ENCODE measurements at places on chromosomes 4 and X. TPM values are rescaled to one million over a fixed set of nuclear protein-coding genes. Genes with fewer than 3 reads are reported as not detected.
A peak's percentile ranks its signal among the peaks of the same experiment; 100 is the strongest.

Gene BTC
- total RNA-seq: not detected

Gene BRS3
- not detected for total RNA-seq

Gene SPATA4
- not detected for total RNA-seq

Gene DDX53
- total RNA-seq: not detected

Gene HPSE
- 1.1 TPM for total RNA-seq

Gene POF1B
- not detected for total RNA-seq

Gene SH3RF1
- total RNA-seq: not detected

Gene CT47B1
- not detected for total RNA-seq

Gene CXCL8
- total RNA-seq: 1.4 TPM

Gene UGT2B17
- total RNA-seq: not detected

Gene PIR
- total RNA-seq: not detected

Gene ATP8A1
- 134 TPM for total RNA-seq

Gene SPANXN2
- not detected for total RNA-seq

Gene MAD2L1
- 9.1 TPM for total RNA-seq

Gene TMEM47
- total RNA-seq: not detected

GRCh38 chrX:72554448-72555140 lies 18.0 kb downstream of the HDAC8 start:
- DNase-seq: no peak

DNA sequence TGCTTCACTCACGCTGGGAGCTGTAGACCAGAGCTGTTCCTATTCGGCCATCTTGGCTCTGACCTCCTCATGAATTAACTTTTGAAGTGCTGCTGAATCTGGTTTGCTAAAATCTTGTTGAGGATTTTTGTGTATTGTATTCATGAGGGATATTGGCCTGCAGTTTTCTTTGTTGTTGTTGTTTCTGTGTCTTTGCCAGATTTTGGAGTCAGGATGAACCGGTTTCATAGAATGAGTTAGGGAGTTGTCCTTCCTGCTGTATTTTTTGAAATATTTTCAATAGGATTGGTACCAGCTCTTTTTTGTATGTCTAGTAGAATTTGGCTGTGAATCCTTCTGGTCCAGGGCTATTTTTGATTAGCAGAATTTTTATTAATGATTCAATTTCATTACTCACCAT lies 138.1 kb downstream of the NPFFR2 start:
- no peak for DNase-seq

DNA sequence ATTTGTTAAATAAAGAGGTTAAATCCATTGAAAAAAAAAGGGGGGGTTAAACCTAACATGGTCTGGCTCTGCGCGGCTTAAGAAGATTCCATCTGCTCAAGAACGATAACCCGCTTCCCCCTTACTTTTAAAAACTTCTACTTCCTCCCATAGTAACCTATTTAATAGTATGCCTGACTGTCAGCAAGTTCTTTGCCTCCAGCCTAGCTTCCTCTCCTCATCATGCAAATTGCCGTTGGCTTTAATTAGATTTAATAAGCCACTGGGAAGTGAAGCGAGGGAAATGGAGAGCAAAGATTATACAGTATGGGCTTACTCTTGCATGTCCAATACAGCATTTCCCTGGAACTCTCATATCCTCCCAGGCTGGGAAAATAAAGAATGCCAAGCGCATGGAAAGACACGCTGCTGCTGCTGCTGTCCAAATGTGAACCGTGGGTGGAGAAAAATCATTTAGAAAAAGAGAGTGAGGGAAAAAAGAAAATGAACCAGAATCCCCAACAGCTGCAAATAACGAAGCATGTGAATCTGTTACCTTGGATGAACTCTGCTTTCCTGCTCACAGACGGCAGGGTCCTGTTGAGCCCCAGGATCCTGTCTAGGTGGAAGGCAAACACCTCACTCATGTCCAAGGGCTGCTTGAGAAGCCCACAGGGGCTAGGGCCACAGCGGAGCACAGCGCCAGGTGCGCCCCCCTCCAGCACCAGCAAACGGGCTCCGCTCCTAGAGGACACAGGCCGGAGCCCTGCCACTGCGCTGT lies 2.7 kb downstream of the GASK1B start:
- DNase-seq: no peak

- no peak for DNase-seq
Measured at GRCh38 chr4:184255361-184255760, 37.7 kb upstream of the ENPP6 start.

GRCh38 chr4:86055898-86056297 lies 304.0 kb downstream of the MAPK10 start:
- DNase-seq: no peak

GRCh38 chr4:129223945-129224344 lies 128.0 kb downstream of the C4orf33 start:
- DNase-seq: no peak

- no peak for DNase-seq
Measured at GRCh38 chr4:1333256-1333655, 13.8 kb upstream of the UVSSA start.

DNA sequence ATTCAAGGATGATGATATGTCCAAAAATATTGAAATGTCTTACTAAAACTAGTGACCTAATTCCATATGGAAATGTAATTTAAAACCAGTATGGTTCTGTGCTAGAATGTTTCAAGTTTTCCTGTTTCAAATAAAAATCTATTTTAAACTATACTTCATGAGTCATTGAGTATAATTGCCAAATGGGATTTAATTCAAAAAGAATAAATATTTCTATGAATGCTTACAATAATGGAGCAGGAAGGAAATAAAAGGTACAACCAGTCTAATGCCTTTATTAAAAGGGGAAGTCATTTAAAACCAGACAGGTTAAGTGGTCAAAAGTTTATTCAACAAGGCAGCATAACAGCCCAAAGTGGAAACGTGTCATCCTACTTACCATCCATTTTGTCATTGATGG lies 2347.1 kb downstream of the PCDH7 start:
- DNase-seq: no peak

GRCh38 chrX:63408050-63408449 lies 56.9 kb upstream of the SPIN4 start:
- no peak for DNase-seq

DNA sequence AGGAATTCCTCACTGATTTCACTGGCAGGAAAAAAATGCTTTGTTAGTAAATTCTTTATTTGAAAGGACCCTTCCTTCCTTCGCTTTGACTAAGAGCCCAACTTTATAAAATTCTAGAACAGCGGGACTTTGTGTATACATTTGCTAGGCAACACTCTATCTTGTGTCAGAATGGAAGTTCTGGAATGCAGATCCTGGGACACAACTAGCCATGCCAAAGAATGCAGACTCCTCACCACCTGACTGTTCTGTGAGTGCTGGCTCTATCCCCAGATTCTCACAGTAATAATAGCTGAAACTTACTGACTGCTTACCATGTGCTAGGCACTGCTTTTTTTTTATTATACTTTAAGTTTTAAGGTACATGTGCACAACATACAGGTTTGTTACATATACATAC lies 73.3 kb upstream of the ZDHHC15 start:
- DNase-seq: no peak

DNA sequence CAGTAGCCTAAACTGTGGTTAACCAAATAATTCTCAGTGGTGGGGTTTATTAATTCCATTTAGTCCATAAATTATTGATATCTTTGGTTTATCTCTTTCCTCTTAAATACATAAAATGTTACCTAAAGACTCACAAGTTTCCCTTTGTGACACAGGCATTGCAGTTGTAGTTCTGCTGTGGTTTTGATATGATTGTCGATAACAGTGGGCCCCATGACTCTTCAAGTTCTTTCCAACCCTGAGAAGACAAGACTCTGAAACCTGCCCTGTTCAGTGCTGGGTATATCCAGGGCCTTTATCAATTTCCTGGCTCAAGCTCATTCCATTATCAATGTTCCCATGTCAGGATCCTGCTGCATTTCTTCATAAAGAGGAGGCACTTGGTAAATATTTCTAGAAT lies 117.9 kb upstream of the TBC1D9 start:
- DNase-seq: no peak

GRCh38 chr4:35541888-35542213 lies 702.5 kb downstream of the ARAP2 start:
- DNase-seq: no peak

- no peak for DNase-seq
Measured at GRCh38 chr4:89506866-89507491, 199.4 kb upstream of the GPRIN3 start.

- DNase-seq: no peak
Measured at GRCh38 chrX:15908603-15909290, 54.1 kb upstream of the AP1S2 start.

DNA sequence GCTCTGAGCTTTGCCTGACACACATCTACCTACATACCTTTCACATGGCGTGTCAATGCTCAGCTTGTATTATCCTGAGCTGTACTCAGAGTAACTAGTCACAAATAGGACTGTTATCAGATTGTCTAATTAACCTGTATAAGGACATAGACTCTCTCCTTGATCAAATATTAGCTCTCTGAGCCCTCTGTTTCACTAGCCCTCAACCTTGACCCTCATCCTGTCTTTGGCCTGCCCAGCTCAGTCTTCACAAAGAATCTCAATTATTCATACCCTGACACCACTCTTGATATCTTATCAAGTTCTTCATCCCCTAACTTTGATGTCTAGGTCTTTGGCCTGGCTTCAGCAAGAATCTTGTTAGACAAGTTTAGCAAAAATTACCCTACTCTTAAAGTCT lies 320.7 kb upstream of the PCDH7 start:
- DNase-seq: no peak

GRCh38 chr4:151862766-151863165 lies 102.0 kb upstream of the GATB start:
- DNase-seq: no peak

- DNase-seq: no peak
Measured at GRCh38 chr4:39621582-39621981, 17.1 kb downstream of the SMIM14 start.

DNA sequence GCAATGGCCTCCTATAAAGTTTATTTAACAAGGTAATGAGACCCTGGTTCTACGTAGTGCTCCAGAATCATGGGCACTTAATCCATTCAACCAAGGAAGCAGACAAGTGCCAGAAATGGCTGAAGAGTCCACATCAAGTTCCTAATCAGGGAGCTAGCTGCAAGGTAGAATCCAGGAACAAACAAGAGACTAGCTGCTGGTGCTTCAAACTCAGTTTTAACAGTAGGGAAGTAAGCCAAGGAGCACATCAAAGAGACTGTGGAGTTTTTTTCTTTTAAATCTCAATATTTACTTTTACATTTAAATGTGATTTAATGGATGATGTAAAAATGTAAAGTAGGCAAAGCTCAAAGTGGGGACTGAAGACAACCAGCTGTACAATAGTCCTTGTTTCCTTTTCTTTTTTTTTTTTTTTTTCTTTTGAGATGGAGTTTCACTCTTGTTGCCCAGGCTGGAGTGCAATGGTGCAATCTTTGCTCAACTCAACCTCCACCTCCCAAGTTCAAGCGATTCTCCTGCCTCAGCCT lies 630.4 kb downstream of the CCSER1 start:
- DNase-seq: no peak

- DNase-seq: no peak
Measured at GRCh38 chr4:23547096-23547495, 342.8 kb downstream of the PPARGC1A start.

- no peak for DNase-seq
Measured at GRCh38 chrX:97168646-97169045, 284.9 kb downstream of the RPA4 start.

DNA sequence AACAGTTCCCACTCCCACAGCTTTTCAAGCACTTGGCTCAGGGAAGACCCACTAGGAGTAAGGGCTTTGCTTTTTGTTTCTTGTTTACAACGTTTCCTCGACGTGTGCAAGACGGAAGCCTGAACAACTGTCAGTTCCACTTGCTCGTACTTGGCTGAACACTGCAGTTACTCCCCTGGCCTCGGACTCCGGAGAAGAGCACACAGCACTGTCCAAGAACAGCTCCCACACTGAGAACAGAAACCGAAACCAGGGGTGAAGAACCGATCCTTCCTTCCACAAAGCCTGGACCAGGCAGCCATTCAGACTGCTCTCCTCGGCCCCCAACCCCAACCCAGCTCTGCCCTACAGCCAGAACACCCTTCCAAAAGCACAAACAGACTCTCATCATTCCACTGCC lies 25.5 kb downstream of the IRF2 start:
- no peak for DNase-seq

DNA sequence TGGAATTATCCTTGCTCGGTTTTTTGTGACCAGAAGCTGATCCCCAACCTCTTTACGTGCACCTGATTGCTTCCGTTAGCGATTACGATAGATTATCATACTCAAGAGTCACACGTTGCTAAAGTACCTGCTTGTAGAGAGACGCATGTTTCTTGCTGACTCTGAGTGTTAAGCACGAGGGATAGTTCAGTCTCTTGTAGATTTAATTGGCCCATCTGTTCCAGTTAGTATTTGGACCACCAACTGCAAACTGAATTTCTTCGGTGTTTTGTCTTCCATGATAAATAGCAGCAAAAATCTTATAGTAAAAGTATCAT lies 516 bp upstream of the COX18 start:
- DNase-seq: no peak

GRCh38 chrX:118904664-118905063 lies 69.8 kb upstream of the LONRF3 start:
- no peak for DNase-seq

- peak; percentile 48 for DNase-seq
Measured at GRCh38 chrX:53087388-53087831, 5.2 kb downstream of the TSPYL2 start.

DNA sequence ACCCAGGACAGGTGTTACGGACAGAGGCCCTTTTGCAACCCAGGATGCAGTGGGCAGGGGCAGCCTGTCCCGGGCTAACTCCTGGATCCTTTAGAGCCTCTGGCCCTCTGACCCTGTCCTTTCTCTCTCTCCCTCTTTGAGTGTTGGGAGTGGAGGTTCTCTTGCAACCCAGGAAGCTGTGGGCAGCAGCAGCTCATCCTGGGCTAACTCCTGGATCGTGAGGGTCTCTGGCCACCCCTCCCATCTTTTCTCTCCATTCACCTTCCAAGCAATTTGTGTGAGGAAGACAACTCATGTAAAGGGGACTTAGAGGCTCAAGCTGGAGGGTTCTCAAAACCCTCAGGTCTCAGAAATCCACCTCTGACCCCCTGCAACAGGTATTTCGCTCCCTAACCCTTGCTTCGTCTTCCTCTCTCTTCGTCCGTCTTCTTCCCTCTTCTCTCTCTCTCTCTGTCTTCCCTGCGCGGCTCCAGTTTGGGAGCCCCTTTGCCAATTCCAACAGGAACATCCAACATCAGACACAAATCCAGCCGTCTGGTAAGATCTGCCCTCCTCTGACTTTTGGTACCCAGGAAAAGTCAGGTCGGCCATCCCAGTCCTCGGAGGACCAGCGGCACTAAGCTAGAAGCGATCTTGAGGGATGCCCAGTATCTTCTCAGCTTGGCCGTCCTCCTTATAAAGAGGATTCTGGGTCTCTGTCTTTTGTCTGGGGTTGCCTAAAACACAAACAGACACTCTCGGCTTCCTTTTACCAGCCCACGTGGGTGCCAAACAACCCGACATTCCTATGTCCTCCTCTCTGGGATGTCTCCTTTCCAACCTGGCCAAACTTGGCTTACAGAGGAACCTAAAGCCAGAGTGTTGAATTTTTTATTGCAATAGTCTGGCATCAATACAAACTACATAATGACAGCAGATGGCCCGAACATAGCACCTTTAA lies 7.9 kb downstream of the ASMTL start:
- no peak for DNase-seq

DNA sequence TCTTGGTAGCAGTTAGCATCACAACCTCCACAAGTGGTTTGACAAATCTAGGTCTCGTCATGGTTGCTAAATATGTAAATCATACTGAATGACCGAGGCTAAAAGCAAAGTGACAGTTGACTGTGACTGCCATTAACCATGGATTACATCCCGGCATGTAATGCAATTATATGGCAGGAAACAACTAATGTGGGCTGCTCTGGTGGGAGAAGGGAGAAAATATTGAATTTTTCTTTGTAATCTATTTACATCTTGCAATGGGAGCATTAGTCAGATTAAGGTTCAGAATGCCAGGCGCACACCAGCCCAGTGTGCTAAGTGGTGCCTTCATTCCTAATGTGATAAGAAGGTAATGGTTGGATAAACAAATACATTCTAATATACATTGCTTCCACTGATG lies 35.8 kb downstream of the UNC5C start:
- DNase-seq: no peak
